ENCODE measurements at places on chromosomes 13 and 19.

DNA sequence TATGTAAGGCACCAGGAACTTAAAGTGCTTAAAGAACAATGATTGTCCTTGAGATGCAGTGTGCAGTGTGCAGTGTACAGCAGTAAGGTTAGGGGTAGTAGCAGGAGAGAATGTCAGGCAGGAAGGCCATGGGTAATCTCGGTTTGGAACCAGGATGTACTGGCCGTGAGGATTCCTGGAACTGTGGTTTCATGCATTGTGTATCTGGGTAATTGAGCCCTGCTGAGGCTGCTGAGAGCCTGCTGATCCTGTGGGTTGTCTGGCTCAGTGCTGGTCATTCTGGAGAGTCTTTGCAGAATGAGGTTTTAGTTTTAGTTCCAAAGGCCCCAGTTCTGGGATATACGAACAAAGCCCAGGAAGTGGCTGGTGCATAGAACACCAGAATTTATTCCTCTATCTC is 71.0 kb downstream of the ZNF568 start:
- DNase-seq = no peak

- DNase-seq = no peak
Measured at GRCh38 chr13:22063416-22064124, 392.7 kb downstream of the FGF9 start.

DNA sequence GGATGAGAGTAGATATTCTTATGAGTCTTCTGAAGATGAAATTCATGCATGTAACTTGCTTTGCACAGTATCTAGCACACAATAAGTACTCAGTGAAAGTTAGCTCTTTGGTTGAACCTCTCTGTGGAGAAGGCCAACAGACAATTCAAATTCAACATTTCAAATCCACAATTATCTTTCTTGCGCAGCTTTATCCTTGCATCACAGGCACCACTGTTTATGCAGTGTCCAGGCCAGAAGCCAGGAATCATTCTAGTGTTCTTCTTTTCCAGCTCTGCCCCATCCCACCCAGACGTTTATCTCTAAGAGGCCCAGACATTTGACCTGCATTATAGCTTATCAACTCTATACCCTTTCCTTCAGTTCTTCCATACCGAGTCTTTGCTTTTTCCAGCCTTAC is 254.7 kb upstream of the OBI1 start:
- DNase-seq = no peak

GRCh38 chr13:24244802-24245201 is 64.6 kb upstream of the C1QTNF9 start:
- no peak for DNase-seq

- peak; percentile 85 for DNase-seq
Measured at GRCh38 chr19:50728084-50728737, 5.0 kb downstream of the CLEC11A start.

GRCh38 chr19:39792999-39793546 is 14.4 kb downstream of the LEUTX start:
- peak; percentile 67 for DNase-seq

- DNase-seq = no peak
Measured at GRCh38 chr13:72198042-72198441, 331.0 kb upstream of the DACH1 start.

DNA sequence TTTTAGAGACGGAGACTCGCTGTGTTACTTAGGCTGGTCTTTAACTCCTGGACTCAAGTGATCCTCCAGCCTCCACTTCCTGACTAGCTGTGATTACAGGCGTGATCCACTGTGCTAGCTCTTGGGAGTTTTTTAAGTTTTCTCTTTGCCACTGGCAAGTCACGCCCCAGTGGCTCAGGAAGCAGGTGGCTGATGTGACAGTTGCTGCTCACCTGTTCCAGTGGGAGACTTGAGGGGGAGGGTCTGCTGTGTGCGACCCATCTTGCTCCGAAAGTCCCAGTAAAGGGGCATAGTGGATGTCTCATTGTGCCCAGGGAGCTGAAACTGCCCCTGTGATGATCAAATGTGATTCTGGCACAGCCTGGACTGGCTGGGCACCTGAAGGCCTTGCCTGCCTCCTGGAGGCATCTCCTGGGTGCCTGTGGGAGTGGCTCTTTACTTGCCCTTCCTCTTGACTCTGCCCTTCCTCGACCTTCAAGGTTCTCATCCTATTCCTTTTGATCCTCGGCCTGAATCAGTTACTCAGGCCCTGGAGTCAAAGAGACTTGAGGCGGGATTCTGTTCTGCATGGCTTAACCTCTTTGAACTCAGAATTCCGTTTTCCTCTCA is 7.8 kb downstream of the SMARCA4 start:
- no peak for DNase-seq

- DNase-seq = no peak
Measured at GRCh38 chr13:98103942-98104880, 38.7 kb upstream of the FARP1 start.

DNA sequence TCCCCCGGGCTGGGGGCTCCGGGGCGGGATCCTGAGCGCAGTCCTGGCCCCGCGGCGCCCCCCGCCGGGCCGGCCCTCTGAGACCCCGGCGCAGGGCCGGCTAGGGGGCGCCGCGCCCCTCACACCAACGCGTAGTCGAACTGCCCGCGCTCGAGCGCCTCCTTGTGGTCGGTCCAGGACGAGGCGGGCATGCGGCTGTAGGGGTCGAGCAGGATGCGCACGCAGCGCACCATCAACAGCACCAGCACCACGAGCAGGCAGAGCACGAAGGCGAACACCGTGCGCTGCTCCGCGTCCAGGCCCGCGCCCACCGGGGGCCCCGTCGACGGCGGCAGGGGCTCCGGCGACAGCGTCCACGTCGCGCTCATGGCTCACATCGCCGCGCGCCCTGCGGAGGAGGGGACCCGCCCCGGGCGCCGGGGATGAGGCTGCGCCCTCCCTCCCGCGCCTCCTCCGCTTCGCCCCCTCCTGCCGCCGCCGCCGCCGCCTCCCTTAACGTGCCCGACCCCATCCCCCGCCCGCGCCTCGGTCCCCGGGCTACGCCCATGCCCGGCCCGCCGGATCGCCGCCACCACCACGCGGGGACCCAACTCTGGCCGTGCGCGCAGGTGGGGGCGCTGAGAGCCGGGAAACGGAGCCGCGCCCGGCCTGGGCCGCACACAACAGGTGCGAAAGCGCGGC is 624 bp downstream of the CTXN1 start:
- peak; percentile 81 for DNase-seq

- DNase-seq = no peak
Measured at GRCh38 chr13:40215311-40215710, 451.1 kb downstream of the FOXO1 start.

DNA sequence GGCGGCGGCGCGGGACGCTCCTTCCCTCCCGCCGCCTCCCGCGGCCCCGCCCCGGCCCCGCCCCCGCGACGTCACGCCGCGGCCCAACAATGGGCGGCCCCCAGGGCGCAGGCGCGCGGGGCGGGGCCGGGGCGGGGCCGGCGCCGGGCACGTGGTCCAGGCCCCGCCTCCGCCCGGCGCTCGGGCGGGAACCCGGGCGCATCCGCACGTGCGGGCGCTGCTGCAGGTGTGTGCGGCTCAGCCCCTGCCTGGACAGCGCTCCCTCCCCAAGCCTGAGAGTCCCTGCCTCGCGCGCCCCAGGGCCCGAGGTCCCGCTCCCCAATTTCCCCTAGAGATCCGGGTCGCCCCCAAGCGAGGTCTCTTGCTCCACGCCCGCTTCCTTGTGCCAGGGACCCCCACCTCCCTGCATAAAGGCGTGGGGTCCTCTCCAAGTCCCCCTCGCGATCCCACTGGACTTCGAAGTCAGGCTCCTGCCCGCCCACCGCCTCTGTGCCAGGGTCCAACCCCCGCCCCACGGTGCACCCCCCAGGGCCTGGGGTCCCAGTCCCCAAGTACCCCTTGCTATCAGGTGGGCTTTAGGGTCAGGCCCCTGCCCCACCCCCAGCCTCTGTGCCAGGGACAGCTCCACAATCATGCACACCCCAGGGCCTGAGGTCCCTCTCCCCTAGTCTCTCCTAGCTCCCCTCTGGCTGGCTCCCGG is at the start of gene MEX3D:
TSS of gene MEX3D (minus strand) at position 6 of the 700 bp plus-strand sequence. CDS start 267 bp downstream, outside the sequence.
- DNase-seq = peak; percentile 81

- DNase-seq = no peak
Measured at GRCh38 chr13:51942189-51942588, 69.1 kb downstream of the ATP7B start.

DNA sequence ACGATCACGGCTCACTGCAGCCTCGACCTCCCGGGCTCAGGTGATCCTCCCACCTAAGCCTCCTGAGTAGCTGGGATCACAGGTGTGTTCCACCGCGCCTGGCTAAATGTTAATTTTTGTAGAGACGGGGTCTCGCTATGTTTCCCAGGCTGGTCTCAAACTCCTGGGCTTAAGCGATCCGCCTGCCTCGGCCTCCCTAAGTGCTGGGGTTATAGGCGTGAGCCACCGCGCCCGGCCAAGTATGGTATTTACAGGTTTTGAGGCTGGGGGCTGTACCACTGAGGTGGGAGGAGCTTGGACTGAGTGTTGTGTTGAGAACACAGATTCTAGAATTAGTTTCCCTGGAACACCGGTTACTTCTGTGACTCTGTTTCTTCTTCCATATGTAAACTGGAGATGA is 452 bp upstream of the PPM1N start:
- no peak for DNase-seq

DNA sequence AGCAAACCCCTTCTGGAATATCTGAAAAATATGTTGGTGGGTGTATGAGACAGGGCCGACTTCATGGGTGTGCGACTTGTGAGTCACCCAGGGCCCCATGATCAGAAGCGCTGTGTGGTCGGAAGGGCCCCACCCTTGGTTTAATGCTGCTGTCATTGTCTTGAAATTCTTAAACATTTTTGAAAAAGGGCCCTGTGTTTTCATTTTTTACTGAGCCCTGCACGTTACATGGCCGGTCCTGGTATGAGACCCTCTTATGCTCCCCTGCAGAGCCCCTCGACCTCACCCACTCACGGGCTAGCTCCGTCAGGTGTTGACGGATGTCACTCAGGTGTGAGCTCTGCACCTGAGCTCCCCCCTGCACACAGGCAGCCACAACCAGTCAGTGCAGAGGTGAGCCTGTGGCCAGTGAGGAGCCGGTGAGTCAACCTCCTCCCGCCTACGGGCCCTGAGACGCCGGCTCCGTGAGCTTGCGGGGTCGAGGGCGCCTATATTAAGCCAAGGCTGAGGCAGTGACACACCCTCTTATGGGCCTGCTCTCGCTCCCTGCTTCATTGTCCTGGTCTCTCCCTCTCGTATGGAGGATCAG is 27.7 kb downstream of the GADD45B start:
- peak; percentile 72 for DNase-seq

DNA sequence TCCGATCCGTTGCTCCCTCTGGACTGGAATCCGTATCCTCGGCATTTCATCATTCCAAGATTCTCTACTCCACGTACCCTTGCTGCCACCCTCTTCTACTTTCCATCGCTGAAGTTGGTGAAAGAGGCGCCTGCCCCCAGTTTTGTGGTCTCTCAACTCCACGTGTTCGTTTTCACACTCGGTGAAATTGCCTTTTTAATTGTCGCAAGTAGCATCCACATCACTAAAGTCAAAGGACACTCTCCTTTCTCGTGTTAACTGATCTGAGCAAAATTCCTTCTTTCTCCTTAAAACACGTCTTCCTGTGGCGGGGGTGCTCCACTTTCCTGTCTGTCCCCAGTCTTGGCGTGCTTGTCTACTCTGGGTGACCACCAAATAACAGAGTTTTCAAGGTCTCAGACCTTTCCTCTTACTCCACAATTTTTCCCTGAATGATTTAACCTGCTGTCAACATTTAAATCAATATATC is 1.1 kb upstream of the TMTC4 start:
- no peak for DNase-seq

GRCh38 chr13:80215368-80215767 is 125.6 kb downstream of the SPRY2 start:
- no peak for DNase-seq

DNA sequence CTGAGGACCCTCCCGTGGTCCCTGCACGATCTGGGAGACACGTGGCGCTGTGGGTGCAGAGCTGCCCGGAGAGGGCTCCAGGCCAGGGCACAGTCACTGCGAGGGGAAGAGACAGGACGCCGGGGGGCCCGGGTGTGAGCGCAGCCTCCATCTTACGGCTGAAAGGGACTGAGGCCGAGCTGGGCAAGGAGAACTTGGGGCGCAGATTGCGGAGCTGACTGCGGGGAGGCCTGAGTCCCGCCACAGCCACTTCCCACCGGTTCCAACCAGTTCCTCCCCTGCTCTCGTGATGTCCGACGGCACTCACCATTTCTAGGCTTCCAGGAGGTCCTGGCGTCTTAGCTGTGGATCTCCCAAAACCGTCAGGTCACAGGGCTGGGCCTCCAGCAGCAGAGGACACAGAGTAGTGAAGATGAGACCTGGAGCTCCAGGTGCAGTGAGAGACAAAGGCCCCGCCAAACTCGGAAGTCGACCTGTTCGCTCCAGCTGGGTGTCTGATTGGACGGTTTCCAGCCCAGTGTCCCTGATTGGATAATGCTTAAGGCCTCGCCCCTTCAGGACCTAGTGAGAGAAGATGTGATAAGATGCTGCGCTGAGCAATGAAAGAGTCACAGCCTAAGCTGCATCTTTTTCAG is 4.8 kb upstream of the ZNF253 start:
- DNase-seq = peak; percentile 25

- DNase-seq = no peak
Measured at GRCh38 chr13:38758277-38758676, 71.4 kb downstream of the FREM2 start.

DNA sequence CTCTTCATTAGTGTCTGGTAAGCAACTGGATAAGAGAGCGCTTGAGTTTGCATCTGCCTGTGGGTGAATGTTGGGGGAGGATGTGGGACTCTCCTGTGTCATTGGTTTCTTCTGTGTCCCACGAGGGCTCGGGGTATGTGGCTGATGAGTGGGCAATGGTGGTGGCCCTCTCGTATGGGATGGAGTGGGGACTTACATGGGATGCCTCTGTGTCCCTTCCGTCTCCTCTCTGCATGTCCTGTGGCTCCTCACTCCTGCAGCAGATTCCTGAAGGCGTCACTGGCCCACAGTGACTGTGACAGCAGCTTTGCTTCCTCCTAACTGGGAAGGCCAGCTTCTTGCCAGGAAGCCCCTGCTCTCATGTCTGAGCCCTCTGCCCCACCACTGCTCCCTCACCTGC is 2.6 kb upstream of the LRP3 start:
- no peak for DNase-seq

GRCh38 chr13:34310539-34310938 is 492.6 kb downstream of the RFC3 start:
- DNase-seq = no peak

- DNase-seq = no peak
Measured at GRCh38 chr13:46761174-46761573, 35.8 kb downstream of the ESD start.

DNA sequence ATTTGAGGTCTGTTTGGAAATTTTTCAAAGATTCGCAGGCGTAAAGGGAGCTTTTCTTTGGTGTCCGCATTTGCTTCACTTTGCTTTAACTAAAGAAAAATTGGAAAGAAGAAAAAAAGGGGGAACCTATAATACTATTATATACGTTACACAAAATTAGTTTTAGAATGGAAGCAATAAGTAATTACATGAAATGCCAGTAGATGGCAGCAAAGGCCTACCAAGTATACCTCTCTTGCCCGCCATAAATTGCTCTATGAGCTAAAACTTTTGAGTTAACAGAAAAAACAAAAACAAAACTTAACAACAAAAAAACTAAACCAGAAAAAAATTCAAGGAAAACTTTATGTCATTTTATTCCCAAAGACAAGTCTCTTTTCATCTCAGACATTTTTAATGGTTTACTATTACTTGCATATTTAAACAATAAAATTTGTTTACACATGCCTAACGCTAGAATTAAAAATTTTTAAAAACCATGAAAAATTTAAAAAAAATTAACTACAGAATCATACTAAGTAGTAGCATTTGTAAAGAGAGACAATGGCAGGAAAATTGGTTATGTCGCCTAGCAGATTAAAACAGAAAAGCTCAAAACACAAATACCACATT is 271.4 kb downstream of the NALCN start:
- no peak for DNase-seq

- DNase-seq = no peak
Measured at GRCh38 chr19:29542776-29543175, 17.0 kb downstream of the VSTM2B start.
